ENCODE measurements at places on chromosomes 16 and 17.

DNA sequence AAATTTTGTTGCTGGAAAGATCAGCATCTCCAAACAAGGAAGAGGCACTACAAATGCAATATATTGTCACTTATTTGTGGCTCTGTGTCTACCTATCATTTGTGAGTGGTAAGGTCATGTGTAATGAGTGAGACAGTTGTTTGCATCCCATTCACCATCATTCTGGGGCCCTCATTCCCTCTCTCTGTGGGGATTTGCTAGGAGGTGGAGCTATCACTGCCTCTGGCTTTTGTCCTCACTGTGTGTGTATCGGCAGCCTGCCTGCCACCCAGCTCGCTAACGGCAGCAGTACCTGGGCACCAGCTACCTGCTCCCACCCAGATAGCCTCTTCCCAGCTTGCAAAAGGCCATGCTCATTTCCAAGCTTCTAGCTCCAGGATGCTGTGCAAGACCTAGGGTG is 379.2 kb upstream of the ZFHX3 start:
- DNase-seq, result no peak

DNA sequence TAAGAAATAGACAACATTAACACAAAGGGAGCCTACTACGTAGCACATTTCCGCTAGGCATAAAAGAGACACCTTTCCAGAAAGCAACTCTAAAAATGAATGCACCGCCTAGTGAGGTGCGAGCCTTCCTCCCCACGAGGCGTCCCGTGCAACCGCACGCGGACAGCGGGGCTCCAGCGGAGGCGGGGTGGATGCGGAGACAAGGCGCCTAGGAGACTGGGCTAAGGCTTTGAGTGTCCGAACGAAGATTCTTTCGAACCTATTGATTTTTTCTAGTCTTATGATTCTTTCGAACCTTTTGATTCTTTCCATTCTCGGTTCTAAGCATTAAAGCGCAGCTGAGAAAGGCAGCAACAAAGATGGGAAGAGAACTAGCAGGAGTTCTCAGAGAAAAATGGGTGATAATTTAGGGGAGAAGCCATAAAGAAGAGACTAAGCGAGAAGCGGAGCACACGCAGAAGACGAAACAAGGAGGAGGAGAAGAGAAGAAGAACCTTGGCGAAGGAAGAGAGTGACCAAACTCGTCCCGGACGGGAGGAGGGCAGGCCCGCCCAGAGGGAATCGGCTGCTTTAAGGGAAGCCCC is 394 bp upstream of the CPD start:
- no peak for DNase-seq

GRCh38 chr16:48452991-48453760 is 68.0 kb upstream of the SIAH1 start:
- DNase-seq, result no peak

GRCh38 chr17:29726715-29727252 is 104.1 kb upstream of the CORO6 start:
- no peak for DNase-seq

DNA sequence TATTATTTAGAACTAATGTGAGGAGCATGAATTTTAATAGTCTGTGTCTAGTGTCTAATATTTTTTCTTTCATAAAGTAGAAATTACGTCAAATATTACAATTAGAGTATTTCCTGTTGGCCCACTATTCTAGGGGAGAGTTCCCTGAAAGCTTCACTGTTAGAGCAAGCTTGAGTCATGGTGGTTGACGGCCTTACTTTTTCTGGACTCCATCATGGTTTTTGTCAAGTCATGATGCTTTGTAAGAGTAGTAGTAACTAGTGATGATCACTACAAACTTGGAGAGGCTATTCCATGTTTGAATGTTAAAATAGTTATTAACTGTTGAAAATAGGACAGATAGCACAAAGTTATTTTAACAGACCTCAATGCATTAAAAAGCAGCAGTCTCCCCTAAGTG is 1.7 kb downstream of the PSMD11 start:
- no peak for DNase-seq

DNA sequence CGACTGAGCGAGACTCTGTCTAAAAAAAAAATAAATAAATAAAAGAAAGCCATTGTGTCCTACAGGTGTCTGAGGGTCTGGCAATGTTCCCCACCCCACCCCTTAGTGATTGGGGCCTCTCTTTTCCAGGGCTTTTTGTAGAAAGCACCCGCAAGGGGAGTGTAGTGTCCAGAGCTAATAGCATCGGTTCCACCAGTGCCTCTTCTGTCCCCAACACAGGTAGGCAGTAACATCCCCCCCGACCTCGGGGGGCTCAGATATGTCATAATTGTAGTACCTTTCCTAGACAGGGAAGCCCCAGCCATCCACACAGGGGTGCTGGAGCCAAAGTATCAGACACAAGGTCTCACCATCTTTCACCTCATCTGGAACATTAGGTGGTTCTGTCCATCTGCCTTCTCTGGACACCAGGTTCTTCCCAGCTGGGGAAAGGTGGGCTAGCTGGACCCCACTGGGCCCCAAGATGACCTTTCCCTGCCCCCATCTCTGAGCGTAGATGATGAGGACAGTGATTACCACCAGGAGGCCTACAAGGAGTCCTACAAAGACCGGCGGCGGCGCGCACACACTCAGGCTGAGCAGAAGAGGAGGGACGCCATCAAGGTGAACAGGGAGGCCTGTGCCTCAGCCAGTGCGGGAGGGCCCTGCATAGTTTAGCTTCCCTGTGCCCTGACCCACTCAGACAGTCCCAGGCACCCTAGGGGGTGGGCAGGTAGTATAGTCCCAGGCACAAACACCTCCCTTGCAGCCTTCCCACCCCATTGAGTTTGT is 1.6 kb downstream of the MLX start:
- no peak for DNase-seq

DNA sequence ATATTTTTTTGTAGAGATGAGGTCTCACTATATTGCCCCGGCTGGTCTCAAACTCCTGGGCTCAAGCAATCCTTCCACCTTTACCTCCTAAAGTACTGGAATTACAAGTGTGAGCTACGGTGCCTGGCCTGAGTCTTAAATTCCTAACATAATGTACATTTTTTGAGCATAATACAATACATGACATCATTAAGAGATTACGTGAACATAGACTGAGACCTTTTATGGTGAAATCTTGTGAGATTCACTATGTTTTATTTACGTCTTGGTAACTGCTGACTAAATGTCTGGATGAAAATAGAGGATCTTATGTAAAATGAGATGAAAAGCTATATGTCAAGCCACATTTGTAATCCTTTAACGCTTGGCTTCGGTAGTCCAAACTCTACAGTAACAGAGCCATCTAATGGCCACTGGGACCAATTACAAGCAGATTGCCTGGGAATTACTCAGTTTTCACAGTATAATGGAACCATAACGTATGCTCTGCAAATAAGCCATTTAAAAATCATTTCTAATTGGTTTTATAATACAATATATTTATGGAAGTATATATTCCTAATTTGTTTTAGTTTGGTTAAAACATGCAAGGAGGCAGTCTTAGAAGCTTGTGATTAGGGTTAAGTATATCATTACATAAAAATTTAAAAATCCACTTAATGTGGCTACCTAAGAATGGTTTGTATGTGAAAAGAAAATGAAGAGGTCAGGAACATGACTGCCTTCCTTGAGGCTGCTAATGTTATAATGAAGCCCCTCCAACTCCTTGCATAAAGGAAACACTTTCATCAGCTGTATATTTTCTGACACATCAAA is 8.1 kb upstream of the EFCAB13 start:
- DNase-seq, result peak; percentile 91

GRCh38 chr17:978103-979093 is 1.2 kb downstream of the NXN start:
- DNase-seq, result no peak

DNA sequence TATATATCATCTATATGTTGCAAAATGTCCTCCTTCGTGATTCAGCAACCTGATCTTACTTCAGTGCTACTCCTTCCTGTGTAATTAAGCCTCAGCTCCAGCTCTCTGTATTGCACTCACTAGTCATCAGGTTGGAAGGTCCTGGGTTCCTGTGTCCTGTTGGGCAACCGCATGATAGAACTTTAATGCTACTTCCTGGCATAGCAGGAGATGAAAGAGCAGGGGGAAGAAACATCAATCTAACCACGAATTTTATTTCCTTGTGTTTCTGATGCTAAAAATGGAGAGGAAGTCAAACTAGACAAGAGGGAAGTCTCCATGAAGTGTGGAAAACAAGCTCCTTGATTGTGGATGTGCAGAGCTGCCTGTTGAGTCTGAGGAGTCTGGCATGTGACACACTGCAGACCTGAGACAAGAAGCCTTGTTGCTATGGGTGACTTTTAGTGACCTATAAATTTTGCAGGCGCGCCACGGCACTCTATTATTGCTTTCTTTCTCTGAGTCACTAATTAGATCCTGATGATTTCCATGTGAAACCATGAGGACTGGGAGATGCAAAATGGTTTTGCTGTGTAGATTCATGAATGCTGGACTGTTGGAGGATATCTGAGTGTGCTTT is 25.6 kb downstream of the IGSF6 start:
- peak; percentile 93 for DNase-seq

GRCh38 chr16:68445458-68445857 is 2.9 kb downstream of the SMPD3 start:
- no peak for DNase-seq

DNA sequence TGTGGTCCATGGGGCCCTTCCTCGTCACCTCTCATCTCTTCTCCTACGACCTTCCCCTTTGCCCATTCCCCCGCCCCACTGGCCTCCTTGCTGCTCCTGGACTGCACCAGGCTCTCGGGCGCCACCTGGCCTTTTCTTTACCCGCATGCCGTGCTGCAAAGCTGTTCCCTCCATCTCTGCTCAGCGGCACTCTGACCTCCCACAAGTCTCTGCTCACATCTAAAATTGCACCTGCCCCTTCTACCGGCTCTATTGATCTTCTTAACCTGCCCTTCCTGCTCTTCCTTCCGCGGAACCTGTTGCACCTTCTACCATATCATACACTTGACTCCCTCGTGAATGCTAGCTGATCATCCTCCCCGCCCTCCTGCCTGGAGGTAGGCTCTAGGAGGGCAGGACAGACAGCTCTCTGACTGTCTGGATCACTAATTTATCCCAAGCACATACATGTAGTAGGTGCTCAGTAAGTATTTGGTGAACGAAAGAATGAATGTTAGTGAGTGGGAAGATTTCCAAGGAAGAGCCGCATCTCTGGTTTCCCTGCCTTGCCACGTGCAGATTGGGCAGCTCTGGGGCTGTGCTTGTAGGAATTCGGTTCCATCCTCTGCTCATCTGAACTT is 17.3 kb downstream of the DNAH17 start:
- no peak for DNase-seq

GRCh38 chr16:89113152-89113547 is 19.5 kb downstream of the ACSF3 start:
- DNase-seq, result no peak

GRCh38 chr17:75587675-75588595 is at the start of gene MYO15B:
TSS of gene MYO15B (plus strand) at chr17:75587800. CDS start at chr17:75588058, 258 bp downstream.
- no peak for DNase-seq

DNA sequence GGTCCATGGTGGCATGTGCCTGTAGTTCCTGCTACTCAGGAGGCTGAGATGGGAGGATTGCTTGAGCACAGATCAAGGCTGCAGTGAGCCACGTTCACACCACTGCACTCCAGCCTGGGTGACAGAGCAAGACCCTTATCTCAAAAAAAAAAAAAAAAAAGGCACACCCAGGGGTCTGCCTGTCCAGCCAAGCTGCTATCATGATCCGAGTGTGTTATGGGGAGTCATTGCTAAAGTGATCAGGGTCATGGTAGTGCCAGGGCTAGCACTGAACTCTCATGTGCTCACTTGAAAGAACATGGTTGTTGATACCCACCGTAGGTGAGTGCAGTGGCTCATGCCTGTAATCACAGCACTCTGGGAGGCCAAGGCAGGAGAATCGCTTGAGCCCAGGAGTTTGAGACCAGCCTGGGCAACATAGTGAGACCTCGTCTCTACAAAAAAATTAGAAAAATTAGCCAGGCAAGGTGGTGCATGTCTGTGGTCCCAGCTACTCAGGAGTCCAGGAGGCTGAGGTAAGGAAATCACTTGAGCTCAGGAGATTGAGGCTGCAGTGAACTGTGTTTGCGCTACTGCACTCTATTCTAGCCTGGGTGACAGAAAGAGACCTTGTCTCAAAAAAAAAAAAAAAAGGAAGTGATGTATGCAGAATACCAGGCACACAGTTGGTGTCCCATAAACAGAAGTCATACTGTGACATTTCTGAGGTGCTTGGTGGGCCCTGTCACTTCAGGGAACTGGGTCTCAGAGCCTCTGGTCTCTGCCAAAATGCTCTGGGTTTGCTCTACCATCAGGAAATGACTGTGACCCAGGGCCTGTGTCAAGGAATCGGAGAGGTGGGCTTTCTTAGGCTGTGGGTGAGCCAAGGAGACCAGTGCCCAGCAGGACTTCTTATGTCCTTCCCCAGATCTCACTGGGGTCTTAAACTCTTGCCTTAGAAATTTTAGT is 2.2 kb downstream of the PRM1 start:
- DNase-seq, result no peak

GRCh38 chr17:8806253-8806925 is 7.2 kb upstream of the MFSD6L start:
- no peak for DNase-seq

DNA sequence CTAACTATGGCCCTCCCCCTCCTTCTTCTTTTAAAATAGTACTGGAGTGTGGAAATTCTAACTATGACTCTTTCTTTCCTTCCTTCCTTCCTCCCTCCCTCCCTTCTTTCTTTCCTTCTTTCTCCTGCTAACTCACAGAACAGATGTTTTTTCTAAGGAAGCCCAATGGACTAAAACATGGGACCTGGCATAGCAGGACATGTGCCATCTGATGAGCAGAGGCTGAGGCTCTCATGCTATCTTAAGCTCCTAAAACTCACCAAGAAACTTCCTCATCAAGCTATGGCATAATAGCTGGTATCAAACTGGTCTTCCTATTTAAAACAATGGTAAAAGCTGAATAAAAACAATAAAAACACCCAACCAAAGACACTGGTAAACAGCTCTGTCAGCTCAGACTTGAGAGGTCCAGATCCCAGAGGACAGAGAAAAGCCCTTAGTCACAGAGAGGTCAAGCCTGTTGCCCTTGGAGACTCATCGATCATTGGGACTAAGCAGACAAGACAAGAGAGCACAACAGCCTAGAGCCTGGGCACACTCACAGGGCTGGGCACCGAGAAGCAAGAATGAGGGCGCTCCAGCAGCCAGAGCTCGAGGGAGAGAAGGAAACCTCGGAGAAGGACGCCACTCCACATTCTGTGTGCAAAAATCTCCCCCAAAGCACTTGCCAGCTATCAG is 27.6 kb downstream of the SLC38A10 start:
- no peak for DNase-seq

GRCh38 chr16:71311553-71312158 is 22.5 kb upstream of the CMTR2 start:
- DNase-seq, result no peak

- DNase-seq, result no peak
Measured at GRCh38 chr16:1429012-1429411, 1.9 kb upstream of the PERCC1 start.

- DNase-seq, result no peak
Measured at GRCh38 chr16:77738706-77739558, 16.6 kb downstream of the NUDT7 start.

DNA sequence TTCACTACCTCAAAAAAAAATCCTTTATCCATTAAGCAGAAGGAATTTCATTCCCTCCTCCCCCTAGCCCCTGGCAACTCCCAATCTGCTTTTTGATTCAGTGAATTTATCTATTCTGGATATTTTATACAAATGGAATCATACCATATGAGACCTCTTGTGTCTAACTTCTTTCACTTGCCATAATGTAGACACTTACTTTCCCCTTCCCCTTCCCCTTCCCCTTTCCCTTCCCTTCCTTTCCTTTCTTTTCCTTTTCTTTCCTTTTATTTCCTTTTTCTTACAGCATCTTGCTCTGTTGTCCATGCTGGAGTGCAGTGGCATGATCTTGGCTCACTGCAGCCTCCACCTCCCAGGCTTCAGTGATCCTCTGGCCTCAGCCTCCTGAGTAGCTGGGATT is 50.5 kb downstream of the PSMD12 start:
- no peak for DNase-seq

All from skeletal muscle cell (primary cell).